Activated T-cell treated with anti-CD3 and anti-CD28 coated beads, Interleukin-2, amount 50 U/mL, for 24 hours (primary cell): ENCODE measurements at places on chromosomes 6 and 20.

DNA sequence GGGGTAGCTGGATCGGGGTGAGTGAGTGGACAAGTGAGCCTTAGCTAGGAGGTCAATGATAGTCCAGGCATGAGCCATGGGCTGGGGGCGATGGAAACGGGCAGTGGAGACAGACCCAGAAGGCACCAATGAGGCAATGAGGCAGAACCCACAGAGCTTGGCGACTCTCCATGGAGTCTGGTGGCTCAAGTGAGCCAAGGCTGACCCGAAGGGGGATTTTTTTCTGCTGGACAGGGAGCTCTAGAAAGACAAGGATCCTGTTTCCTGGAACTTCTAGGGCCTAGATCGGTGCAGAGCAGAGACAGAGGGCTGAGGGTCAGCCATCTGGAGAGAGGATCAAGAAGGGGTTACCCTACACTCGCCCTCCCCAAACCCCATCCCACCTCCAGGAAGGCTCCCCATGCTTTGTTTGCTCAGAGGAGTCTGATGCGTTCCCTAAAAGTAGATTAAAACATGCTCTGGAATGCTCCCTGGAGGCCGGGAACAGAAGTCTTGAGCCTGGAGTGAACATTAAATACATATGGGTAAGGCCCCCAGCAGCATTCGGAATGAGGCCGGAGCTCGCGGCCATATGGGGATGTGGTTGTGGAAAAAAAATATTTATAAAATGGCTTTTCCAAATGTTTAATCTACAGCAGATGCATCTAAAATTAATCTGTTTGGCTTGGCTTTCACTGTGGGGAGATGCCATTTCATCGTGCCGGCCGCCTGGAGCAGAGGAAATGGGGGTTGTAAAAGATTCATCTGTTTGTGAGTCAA is 237.8 kb upstream of the PMEPA1 start:
- no peak for DNase-seq

DNA sequence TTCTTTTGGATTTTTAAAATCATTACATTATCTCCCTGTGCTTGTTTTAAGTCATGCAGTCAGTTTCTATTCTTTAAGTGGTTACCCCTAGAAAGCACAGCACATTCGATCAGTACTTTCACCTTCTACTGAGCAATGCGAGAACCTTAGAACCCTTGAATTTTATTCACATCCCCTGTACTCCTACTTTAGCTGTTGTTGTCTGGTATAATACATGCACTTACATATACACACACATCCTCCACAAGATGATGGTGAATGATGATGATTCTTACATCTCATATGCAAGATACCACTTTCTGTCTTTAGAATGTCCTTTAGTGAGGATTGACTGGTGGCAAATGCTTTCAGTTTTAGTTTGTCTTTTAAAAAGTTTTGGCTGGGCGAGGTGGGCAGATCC is 5.7 kb downstream of the CDC40 start:
- DNase-seq, result no peak

DNA sequence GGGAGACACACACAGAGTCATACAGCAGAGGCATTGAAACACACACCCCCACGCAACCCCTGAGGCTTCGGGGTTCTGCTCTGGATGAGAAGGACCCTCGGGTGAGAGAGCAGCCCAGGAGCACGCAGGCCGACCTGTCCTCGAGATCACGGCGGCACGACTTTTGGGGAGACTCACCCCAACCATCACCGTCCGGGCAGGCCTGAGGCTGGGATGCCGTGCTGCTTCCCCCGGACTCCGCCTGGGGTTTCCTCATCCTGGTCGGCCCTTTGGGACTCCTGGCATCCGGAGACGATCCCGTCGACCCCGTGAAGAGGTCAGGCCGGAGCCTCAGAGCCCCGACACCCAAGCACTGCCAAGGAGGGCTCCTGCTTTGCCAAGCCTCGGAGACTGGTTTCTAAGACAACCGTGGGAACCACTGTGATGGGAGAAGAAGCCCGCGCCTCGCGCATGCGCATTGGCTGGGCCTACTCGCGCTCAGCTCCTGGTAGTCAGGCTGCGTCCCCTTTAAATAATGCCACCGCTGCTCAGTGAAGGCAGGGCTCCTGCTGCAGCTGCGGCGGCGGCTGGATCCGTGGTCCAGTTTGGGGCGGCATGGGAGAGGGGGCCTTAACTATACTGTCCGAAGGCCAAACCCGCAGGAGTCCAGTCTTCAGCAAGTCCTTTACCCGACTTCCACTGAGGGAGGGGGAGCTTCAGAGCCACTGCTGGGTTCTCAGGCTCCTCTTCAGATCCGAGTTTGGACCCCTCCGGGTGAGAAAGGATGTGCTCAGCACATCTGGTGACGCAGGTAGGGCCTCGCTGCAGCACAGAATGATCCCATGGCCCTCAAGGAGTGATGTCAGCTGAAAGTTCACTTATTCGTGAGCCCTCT is 171.4 kb upstream of the ZNF337 start:
- peak; percentile 76 for DNase-seq

DNA sequence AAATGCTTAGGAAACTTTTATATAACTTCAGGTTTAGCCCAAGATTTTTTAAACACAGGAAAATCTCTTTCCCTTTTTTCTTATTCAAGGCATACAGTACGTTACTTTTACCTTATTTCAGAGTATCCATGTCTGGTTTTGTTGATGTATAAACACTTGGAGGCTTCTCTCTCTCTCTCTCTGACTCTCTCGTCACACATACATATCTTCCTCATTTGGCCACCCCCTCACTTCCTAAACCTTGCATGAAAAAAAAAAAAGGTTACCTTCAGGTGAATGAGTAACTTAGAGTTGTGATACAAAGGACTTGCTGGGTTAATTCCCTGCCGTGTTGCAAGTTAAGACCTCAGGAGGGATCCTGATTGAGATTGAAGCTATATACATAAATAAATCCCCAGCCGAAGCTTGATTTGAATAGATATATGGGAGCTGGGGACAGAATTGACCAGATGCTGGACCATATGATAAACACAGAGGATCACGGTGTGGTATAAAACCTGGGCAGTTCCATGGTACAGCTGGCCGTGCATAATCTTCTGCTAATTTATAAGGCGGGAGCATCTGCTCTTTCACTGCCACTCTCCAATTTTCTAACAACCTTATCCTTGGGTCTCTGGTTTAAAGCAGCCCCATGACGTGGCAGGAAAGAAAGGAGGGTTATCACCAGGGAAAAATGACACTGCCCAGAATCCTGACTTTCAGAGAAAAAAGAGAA is 55.1 kb upstream of the IL20RA start:
- no peak for DNase-seq

DNA sequence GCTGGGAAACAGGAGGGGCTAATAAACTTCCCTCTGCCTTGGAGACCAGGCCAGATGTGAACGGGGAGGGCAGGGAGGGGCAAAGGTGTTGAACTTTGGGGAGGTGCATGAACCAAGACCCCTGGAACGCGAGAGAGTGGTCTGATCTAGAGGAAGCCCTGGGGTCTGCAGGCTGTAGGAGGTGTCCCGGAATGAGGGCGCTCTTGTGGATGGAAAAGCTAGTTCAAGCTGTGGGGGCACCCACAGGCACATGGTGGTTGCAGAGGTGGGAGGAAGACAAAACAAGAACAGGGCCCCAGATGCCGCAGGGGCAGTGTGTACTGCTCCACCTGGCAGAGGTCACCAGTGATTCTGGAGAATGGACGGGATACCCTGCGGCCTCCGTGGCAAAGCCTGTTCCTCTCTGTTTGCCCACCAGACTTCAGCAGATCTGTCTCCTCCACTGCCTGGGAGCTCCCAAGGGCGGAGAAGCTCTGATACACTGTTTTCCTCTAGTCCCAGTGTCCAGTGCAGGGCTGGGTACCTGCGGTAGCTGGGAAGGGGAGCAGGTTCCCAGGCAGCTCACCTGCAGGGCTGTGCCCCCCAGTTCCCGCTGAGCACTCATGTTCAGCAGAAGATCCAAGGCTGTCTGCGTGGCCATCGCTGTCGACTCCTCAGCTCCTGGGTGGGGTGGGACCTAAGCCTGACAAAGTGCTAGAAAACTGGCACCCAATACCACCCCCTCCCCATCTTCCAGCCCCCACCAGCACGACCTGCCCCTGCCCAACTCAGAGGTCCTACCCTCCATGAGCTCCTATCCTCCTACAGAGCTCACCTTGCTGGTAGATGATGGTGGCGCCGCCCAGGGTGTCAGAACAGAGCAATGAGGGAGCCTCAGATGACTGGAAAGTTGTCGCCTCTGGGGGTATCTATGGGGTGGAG is 14.7 kb downstream of the ZNF335 start:
- DNase-seq, result peak; percentile 25

GRCh38 chr6:23176883-23177282 is 607.5 kb downstream of the HDGFL1 start:
- no peak for DNase-seq
